ELF-1 (cell line): ENCODE measurements at places on chromosomes 5 and 9.

- no peak for DNase-seq
Measured at GRCh38 chr5:143001764-143002351, 231.7 kb downstream of the ARHGAP26 start.

GRCh38 chr5:175921061-175921730 is 46.9 kb downstream of the THOC3 start:
- DNase-seq = no peak

DNA sequence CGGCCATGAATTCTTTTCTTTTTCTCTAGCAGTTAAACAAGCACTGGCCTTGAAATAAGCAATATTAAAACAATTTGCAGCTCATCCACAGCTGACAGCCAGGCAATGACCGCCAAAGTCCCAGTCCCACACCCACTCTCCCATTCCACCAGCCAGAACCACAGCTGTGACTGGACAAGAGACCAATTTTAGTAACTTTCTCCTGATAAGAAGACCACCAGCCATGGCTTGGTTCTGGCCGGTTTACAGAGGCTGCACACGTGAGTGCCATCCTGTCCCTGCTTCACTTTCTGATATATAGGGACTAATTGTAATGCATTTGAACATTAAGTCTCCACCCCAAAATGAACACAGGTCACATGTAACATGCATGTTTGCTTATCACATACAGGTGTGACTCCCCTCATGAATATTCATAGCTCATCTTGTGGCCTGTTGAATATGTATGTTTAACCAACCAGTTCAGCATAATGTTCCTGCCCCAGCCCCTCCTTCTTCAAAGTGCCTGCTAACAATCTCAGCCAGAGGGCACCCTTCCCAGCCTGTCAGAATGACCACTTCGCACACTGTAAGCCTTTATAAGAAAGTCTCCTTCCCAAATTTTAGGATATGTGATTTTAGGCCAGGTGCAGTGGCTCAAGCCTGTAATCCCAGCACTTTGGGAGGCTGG is 23.9 kb upstream of the FANCC start:
- no peak for DNase-seq

GRCh38 chr9:7869340-7869739 is 69.8 kb upstream of the DMAC1 start:
- no peak for DNase-seq

DNA sequence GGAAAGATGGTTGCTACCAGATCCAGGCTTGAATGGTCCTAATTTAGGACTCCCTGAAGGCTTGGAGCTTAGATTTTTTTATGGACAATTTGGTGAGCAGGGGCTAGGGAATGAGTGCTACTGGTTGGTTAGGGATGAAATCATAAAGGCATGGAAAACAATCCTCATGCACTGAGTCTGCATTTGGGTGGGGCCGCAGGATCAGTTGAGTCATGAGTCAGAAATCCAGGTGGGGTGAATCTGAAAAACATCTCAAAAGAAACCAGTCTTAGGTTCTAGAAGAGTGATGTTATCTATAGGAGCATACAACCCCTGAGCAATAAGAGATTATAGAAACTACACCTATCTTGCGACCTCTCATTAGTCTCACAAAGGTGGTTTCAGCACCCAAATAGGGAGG is 300.0 kb downstream of the KIF4B start:
- DNase-seq = no peak

GRCh38 chr5:56973473-56973872 is 21.6 kb upstream of the MIER3 start:
- DNase-seq = no peak

DNA sequence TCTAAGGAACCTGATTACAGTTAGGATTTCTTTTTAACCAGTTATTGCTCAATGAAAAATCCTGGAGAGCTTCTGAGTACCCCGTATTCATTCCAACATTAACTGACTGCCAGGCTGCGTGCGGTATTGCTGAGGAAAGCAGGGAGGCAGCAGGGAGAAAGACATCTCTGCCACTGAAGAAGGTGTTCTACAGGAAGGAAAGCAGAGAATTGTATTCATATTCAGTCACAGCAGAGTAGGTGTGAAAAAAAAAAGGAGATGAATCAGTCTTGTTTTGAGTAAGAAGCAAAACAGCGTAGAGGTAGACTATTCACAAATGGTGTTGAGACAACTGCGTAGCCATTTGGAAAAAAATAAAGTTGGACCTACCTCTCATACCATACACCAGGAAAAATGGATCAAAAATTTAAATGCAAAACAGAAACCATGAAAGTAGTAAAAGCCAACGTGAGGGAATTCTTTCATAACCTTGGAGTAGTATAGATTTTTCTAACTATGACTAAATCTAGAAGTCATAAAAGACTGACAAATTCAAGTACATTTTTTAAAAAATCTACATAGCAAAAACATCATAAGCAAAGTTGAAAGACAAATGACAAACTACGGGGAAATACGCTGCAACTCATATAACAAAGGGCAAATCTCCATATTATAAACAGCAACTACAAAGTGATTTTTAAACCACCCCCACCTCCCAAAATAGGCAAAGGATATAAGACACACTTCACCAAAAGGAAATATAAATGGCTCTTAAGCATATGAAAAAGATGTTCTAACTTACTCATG is 9.9 kb upstream of the NR4A3 start:
- DNase-seq = no peak
